ENCODE measurements at places on chromosomes 5 and 9.

DNA sequence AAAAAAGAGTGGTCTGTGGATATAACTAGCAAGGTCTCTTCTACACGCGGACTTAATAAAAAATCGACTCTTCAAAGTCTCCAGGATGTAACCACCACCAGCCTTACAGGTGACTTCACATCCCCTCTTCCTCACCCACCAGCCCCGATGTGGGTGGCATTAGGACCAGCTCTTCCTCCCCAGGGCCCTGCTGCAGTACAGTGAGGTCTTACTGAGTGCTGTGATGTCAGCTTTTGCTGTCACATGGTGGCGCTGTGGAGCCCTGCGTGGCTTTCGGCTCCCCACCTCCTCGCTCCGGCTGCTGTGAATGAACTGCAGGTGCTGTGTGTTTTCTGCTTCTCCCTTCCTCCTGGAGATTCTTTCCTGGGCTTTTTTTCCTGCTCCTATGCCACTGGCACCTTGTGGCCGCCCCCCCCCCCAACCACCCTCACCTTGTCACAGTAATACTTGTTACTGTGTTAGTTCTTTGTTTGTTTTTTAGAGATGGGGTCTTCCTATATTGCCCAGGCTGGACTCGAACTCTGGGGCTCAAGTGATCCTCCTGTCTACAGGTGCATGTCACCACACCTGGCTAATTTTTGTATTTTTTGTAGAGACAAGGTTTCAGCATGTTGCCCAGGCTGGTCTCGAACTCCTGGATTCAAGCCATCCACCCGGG lies 15.8 kb upstream of the RAPGEF1 start:
- peak; percentile 90 for DNase-seq

DNA sequence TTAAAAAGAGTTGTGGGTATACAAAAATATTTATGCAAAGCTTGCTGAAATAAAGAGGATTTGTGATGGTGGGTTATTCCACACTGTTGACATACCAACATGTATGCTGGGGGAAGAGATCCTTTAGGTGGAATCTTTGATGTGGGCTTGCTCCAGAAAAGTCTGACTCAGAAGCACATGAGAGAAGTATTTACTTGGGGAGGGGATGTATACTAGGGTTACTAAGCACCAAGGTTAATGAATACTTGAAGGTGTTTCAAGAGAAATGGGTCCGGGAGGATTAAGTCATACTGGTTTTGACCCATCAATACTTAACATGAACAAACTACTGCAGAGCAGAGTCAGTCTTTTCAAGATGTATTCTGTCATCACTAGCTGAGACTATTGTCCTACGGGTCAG lies 316.4 kb upstream of the GRIN3A start:
- DNase-seq, result no peak

GRCh38 chr5:65809817-65810531 lies 88.0 kb downstream of the NLN start:
- peak; percentile 91 for DNase-seq

DNA sequence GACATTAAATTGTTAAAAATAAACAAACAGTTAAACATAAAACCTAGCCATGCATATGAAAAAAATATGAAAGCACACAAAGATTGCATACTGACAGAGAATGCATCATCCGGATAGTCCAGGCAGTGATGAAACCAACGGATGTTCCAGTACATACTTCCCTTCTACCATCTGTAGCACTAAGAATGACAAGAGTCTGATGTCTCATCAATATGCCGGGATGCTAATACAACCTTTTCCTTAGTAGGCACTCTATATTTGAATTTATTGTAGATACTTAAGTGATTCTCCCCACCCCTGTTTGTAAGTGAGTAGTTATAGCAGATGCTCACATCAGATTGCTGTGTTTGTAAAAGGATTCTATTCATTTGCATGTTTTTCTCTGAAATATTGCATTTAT lies 571.2 kb upstream of the WWC1 start:
- DNase-seq, result peak; percentile 84

GRCh38 chr9:78062710-78063109 lies 31.1 kb upstream of the GNAQ start:
- DNase-seq, result no peak

GRCh38 chr9:132056717-132057560 lies 22.7 kb downstream of the MED27 start:
- DNase-seq, result no peak

- no peak for DNase-seq
Measured at GRCh38 chr9:3343671-3344070, 182.1 kb downstream of the RFX3 start.

- no peak for DNase-seq
Measured at GRCh38 chr5:90965110-90965685, 406.6 kb downstream of the ADGRV1 start.

DNA sequence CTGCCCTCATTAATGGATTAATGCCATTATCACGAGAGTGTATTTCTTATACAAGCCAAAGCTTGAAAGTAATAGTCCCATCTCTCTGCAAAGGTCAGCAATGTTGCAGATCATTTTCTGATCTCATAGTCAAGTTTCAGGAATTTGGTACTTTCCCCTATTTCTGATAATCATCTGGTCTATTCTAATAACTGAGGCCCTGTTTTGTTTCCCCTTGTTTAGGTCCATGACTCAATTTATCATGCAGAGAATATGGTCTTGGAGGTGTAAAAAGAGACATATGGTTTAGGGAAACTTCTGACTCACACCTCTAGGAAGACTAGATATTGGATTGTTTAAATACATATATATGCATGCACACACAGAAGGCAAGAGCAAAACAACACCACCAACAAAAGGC lies 339.3 kb upstream of the NUDT12 start:
- DNase-seq, result no peak

DNA sequence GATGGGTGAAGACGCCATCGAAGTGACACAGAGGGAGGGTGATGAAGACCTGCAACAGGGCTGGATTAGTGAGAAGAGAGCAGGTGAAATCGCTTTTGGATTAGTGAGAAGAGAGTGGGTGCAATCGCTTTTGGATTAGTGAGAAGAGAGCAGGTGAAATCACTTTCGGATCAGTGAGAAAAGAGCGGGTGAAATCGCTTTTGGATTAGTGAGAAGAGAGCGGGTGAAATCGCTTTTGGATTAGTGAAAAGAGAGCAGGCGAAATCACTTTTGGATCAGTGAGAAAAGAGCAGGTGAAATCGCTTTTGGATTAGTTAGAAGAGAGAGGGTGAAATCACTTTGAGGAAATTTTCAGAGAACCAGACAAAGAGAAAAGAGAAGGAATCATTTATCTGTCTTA lies 67.2 kb upstream of the TRIO start:
- no peak for DNase-seq

- DNase-seq, result no peak
Measured at GRCh38 chr5:97937846-97938245, 754.8 kb upstream of the RIOK2 start.

- peak; percentile 84 for DNase-seq
Measured at GRCh38 chr5:80516826-80517225, 28.9 kb downstream of the FAM151B start.

DNA sequence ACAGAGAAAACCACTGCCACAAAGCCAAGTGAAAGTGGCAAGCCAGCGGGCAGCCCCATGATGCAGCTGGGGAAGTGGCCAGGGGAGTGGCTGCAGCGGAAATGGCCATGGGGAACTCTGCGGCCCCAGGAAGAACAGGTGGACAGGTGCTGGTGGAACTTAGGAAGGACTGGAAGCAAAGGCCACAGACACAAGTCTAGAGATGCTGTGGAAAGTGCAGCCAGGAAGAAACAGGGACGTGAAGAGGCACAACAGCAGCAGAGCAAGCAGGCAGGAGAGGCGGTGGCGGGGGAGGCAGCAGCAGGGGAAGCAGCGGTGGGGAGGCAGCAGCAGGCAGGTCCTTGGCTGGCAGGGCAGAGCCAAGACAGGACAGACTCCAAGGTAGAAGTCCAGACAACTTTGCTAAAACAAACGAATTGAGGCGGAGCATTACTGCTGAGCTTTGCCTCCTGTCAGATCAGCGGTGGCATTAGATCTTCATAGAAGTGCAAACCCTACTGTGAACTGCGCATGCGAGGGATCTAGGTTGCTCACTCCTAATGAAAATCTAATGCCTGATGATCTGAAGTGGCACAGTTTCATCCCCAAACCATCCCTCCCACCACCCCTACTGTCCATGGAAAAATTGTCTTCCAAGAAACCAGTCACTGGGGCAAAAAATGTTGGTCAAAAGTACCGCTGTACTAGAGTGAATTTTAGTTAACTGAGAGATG lies 11.8 kb downstream of the SURF6 start:
- DNase-seq, result no peak

DNA sequence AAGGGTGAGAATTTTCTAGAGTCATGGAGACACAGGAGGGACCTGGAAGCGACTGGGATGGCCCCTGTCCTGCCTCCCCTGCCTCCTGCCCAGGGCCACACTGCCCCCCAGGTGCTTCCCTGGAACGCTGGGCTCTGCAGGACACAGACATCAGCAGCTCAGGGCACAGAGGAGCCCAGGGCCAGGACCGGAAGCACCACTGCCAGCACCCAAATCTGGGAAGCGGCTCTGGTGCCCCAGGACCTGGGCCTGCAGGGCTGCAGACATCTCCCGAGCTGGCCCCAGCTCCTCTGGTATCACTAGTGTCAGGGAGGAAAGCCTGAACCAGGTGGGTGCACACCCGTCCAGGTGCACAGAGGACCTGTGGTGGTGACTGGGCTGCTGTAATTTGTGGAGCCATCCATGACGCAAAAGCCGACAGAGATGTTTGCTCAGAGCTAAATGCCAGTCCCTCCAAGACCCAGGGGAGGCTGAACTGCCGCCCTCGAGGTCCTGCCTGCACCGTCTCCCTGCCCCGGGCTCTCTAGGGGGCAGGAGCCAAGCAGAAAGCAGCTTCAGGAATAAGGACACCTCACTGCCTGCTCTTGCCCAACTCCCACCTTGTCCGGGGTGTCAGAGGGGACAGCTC lies 46.0 kb upstream of the SIMC1 start:
- DNase-seq, result no peak

GRCh38 chr5:126659805-126660482 lies 59.2 kb downstream of the PHAX start:
- DNase-seq, result no peak

GRCh38 chr9:109728686-109729300 lies 51.2 kb upstream of the PALM2AKAP2 start:
- peak; percentile 28 for DNase-seq

- DNase-seq, result no peak
Measured at GRCh38 chr5:170642066-170642735, 138.4 kb downstream of the KCNIP1 start.

GRCh38 chr9:88289532-88289931 lies 98.7 kb upstream of the SPIN1 start:
- DNase-seq, result no peak

DNA sequence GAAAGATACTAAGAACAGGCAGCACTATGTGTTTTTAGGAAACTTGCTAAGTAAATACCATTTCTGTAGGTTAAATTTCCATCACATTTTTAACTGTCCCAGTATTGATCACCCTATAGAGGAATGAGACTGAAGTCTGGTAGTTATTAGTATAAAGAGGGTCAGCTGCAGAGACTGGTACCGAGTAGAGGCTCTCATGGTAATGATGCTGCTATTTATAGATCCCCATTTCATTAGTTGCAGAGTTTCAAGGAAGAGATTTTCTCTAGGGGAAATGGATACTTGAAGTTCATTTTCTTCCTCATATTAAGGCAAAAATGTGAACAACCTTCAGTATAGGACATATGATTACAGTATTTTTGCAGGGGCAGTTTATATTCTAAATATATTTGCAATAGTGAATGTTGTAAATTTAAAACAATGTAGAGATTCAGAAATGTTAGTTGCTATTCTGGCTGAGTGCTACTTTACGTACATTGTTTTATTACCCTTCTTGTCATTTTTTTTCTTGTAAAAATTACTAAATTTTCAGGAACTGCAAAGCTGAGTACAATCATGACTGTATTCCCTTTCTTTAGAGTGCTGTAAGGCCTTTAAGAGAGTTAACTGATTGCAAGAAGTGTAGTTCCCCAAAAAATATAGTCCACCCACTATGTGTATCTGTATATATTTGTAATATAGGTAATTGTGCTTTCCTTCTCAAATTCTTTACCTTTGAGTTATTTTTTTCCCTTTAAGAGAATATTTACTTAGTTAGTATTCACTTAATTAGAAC lies 14.7 kb downstream of the PBX3 start:
- DNase-seq, result no peak

- DNase-seq, result no peak
Measured at GRCh38 chr5:6178846-6179532, 199.4 kb downstream of the MED10 start.

- DNase-seq, result no peak
Measured at GRCh38 chr5:1203968-1204692, 2.7 kb downstream of the SLC6A19 start.

DNA sequence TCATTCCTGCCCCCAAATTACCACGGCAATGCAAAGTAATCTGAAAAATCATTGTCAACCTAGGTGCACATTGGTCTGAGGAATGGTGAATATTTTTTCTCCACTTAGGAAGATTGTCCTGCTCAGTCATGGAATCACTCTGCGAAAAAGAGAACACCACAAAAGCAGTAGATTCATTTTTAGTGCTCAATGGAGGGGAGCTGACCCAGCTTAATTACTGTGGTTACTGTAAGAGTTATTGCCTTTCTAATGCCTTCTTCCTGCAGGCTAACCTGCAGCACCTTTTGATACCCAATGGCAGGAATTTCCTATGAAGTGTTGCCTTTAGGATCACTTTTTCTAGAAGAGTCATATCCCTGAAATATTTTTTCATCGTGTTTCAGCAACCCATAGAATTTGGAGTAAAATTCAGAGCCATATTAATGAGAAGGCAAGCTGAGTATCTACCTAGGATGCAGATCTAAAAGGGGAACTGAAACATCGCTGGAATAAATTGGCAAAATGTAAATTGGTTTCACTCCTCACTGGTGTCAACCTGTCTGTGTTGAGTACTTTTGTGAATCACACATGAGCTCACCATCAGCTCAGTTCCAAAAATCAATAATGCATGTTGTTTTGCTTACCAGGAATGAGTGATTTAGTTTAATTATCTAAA lies 464.5 kb downstream of the CSNK1G3 start:
- DNase-seq, result no peak

DNA sequence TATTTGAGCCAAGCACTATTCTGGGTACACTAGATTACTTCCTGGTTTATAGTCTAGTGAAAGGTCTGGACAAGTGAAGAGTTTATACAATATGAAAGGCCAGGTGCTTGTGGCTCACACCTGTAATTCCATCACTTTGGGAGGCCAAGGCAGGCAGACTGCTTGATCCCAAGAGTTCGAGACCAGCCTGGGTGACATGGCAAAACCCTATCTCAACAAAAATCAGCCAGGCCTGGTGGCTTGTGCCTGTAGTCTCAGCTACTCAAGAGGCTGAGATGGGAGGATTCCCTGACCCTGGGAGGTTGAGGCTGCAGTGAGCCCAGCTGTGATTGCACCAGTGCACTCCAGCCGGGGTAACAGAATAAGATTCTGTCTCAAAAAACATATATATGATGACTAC lies 9.5 kb upstream of the TXNDC15 start:
- no peak for DNase-seq
